Fibroblast of lung (primary cell): ENCODE measurements at places on chromosomes 1 and 21. TPM values are rescaled to one million over a fixed set of nuclear protein-coding genes. Genes with fewer than 3 reads are reported as not detected.
A peak's percentile ranks its signal among the peaks of the same experiment; 100 is the strongest.

S100A4 gene
- 85.3 and 287 TPM in 2 replicates for total RNA-seq

PLEKHN1 gene
- under 0.01 and 0.17 TPM in 2 replicates for total RNA-seq

DNA sequence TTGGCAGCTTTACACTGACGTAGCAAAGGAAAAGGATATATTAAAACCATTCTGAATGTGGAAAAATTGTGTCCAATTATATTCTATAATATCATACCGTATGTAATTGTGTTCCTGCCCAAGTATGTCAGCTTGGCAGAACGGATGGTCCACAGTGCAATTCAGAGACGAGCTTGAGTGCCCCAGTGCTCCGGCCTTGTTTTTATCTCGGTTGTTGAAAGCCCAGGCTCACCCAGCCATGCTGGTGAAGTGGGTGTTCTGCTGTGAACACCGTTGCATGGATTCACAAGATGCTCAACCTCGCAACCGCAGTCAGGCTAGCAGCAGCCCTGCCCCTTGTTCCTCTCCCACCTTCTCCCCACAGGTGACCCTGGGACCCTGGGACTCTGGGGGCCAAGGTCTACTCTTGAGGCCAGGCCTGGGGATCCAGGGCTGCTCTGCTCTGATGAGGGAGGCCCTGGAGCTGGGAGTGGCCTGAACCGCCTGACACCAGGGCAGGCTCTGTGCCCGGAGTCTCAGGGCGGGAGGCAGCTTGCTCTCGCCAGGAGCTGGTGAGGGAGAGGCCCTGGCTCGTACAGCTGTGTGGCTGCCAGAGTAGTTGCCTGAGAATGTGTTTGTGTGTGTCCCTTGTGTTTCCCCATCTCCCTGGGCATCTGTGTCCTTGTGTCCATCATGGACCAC lies 11.2 kb downstream of the PTPRF start:
- H3K4me1 ChIP-seq: no peaks in the 10 kb centered on the region
- H3K27ac ChIP-seq: no peak overlapping the region
- H3K36me3 ChIP-seq: peaks cover 8% of the 10 kb centered on the region
- no peaks in the 10 kb centered on the region for H3K27me3 ChIP-seq
- no peak for DNase-seq
- no peak overlapping the region for H3K4me3 ChIP-seq

DNA sequence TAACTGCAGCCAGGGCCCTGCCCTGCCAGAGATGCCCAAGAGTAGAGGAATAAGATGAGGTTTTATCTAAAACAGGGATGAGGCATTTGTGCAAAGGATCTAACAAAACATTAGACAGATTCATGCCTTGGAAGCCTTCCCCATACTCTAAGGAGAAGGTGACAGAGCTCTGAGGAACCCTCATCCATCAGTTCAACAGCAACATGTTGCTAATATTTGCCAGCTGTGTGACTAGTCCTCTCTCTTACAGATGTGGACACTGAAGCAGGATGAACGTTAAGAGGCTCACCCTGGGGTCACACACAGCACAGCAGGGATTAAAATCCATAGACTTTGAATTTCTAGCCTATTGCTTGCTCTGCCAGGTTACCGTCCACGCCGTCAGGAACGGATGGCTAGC lies 99.0 kb downstream of the ZBTB18 start:
- H3K4me1 ChIP-seq: no peaks in the 10 kb centered on the region
- no peak overlapping the region for H3K27ac ChIP-seq
- no peaks in the 10 kb centered on the region for H3K36me3 ChIP-seq
- peaks cover 2% of the 10 kb centered on the region for H3K27me3 ChIP-seq
- DNase-seq: no peak
- no peak overlapping the region for H3K4me3 ChIP-seq

- no peaks in the 10 kb centered on the region for H3K4me1 ChIP-seq
- no peaks in the 10 kb centered on the region for H3K27me3 ChIP-seq
- H3K4me3 ChIP-seq: no peak overlapping the region
- DNase-seq: no peak
- no peak overlapping the region for H3K27ac ChIP-seq
Measured at GRCh38 chr1:77064246-77064645, 155.0 kb downstream of the PIGK start.

GRCh38 chr1:165389609-165390008 lies 33.1 kb upstream of the LMX1A start:
- H3K27ac ChIP-seq: no peak overlapping the region
- no peak overlapping the region for H3K4me3 ChIP-seq
- H3K36me3 ChIP-seq: no peaks in the 10 kb centered on the region
- no peaks in the 10 kb centered on the region for H3K4me1 ChIP-seq
- peaks cover 16% of the 10 kb centered on the region for H3K27me3 ChIP-seq

DNA sequence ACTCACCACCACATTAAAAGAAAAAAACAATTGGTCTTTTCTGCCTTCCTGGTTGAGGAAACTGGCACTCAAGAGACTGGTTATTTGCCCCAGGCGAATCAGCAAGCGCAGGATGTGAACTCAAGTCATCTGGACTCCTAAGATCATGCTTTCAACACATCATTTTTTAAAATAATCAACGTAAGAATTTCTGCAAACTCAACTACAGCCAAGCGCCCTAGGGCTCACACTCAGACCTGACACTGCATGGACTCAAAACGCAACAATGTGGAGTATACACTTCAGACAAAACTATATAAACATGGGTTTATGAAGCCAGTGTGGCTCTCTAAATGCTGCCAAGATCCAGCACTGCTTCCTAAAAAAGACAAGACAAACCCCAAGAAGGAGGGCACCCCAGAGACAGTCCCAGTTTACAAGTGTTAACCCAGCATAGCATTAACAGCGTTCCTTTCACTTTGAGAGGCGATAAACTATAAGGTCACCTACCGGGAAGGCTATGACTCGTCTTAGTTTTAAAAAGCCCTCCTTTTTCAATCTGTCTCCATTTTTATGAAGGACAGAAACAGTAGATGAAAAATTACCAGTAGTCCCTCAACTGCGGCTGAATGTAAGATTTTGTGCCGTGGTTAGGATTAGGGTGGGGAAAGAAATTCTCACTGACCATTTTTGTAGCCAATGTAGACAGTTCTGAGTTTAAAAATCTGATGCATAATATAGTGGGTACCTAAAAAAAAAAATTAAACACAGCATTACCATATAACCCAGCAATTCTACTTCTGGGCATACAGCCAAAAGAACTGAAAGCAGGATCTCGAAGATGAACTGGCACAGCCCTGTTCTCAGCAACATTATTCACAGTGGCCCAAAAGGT lies 54.8 kb downstream of the SIPA1L2 start:
- DNase-seq: peak; percentile 57
- H3K4me3 ChIP-seq: no peak overlapping the region
- H3K36me3 ChIP-seq: no peaks in the 10 kb centered on the region
- H3K27ac ChIP-seq: no peak overlapping the region
- H3K27me3 ChIP-seq: no peaks in the 10 kb centered on the region
- no peaks in the 10 kb centered on the region for H3K4me1 ChIP-seq

DNA sequence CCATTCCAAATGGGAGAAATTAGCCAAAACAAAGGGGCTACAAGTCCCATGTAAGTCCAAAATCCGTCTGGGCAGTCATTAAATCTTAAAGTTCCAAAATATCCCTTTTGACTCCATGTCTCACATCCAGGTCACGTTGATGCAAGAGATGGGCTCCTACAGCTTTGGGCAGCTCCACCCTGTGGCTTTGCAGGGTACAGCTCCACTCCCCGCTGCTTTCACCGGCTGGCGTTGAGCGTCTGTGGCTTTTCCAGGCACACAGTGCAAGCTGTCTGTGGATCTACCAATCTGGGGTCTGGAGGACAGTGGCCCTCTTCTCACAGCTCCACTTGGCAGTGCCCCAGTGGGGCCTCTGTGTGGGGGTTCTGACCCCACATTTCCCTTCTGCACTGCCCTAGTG lies 130.2 kb downstream of the TPR start:
- no peak overlapping the region for H3K4me3 ChIP-seq
- H3K27me3 ChIP-seq: no peaks in the 10 kb centered on the region
- H3K36me3 ChIP-seq: no peaks in the 10 kb centered on the region
- H3K27ac ChIP-seq: no peak overlapping the region
- DNase-seq: no peak

DNA sequence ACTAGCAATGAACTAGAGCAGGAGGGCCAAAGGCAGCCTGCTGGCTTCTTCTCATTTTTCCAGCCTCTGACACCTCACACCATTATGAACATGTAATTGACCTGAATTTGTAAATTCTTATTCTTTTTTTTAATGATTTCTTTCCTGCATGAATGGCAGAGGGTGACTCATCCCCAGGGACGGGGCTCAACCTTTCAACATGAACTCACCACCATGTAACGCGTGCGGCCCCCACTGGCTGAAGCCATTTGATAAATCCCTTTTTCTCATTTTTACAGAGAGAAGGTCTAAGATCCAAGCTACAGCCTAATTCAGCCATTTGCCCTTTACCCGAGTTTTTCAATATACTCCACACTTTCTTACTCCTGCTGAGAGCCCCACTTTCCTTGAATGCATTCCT lies 9.3 kb upstream of the ETS2 start:
- no peak overlapping the region for H3K27ac ChIP-seq
- no peaks in the 10 kb centered on the region for H3K4me1 ChIP-seq
- no peak overlapping the region for H3K4me3 ChIP-seq
- H3K36me3 ChIP-seq: no peaks in the 10 kb centered on the region

GRCh38 chr21:25573409-25574206 lies 33.7 kb downstream of the MRPL39 start:
- no peaks in the 10 kb centered on the region for H3K27me3 ChIP-seq
- no peak overlapping the region for H3K4me3 ChIP-seq
- DNase-seq: peak; percentile 98
- no peaks in the 10 kb centered on the region for H3K4me1 ChIP-seq
- peak overlapping the region; percentile 50 for H3K27ac ChIP-seq

DNA sequence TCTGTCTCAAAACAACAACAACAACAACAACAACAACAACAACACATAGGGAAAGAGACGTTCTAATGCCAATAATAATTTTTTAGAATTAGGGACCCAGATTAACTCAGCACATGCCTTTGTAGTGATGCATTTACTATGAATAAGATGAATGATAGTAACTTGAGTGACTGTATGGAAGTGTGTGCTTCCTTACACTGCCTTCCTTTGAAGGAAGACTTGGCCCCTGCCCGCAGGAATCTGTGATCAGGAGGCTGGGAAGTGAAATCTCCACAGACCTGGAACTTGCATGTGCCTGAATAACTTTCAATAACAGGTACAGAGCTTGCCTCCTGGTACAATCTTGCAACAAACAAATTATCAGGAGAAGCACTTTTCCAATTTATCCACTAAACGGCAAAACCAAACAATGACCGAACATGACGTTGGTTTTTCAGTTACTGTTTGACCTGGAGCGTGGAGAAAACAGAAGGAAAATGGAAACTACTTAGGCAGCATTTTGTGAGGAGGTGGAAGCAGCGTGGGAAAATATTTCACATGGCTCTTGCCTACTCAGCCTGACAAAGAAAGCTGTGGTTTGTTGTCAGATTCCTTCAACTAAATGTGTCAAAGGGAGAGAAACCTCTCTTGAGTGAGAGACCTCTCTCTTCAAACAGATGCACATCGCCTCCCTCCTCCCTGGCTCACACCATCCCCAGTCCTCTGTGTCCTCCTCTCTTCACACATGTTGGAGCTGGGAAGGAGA lies 10.1 kb upstream of the ABCA4 start:
- no peak for DNase-seq
- no peaks in the 10 kb centered on the region for H3K36me3 ChIP-seq
- H3K27me3 ChIP-seq: no peaks in the 10 kb centered on the region
- no peak overlapping the region for H3K4me3 ChIP-seq
- peaks cover 3% of the 10 kb centered on the region for H3K4me1 ChIP-seq

DNA sequence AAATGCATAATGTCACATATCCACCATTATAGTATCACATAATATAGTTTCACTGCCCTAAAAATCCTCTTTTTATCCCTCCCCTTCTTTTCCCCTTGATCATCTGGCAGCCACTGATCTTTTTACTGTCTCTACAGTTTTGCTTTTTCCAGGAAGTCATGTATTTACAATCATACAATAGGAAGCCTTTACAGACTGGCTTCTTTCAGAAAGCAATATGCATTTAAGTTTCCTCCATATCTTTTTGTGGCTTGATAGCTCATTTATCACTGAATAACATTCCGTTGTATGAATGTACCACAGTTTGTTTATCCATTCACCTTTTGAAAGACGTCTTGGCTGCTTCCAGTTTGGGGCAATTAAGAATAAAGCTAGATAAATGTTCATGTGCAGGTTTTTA lies 14.3 kb upstream of the WDTC1 start:
- DNase-seq: peak; percentile 29
- no peaks in the 10 kb centered on the region for H3K4me1 ChIP-seq
- no peaks in the 10 kb centered on the region for H3K27me3 ChIP-seq
- no peak overlapping the region for H3K4me3 ChIP-seq

GRCh38 chr1:10753299-10753698 lies 43.1 kb downstream of the CASZ1 start:
- H3K27ac ChIP-seq: no peak overlapping the region
- no peak for DNase-seq
- no peak overlapping the region for H3K4me3 ChIP-seq

- no peaks in the 10 kb centered on the region for H3K36me3 ChIP-seq
- H3K4me3 ChIP-seq: no peak overlapping the region
- H3K27me3 ChIP-seq: peaks cover 4% of the 10 kb centered on the region
- no peak overlapping the region for H3K27ac ChIP-seq
- no peak for DNase-seq
- no peaks in the 10 kb centered on the region for H3K4me1 ChIP-seq
Measured at GRCh38 chr1:7684132-7684531, 87.0 kb upstream of the VAMP3 start.

GRCh38 chr1:87024936-87025540 lies 110.6 kb downstream of the HS2ST1 start:
- H3K4me1 ChIP-seq: no peaks in the 10 kb centered on the region
- H3K27ac ChIP-seq: no peak overlapping the region
- DNase-seq: peak; percentile 21
- no peak overlapping the region for H3K4me3 ChIP-seq
- no peaks in the 10 kb centered on the region for H3K36me3 ChIP-seq
